ENCODE measurements at places on chromosomes 12 and 14. TPM values are rescaled to one million over a fixed set of nuclear protein-coding genes. Genes with fewer than 3 reads are reported as not detected.

The CD4 gene
- total RNA-seq, result 2.3 TPM

The RHOJ gene
- 2.3 TPM for total RNA-seq

The GLIPR1L1 gene
- not detected for total RNA-seq

- no peak for DNase-seq
Observed at GRCh38 chr14:21454843-21455544, 929 bp downstream of the CHD8 start.

DNA sequence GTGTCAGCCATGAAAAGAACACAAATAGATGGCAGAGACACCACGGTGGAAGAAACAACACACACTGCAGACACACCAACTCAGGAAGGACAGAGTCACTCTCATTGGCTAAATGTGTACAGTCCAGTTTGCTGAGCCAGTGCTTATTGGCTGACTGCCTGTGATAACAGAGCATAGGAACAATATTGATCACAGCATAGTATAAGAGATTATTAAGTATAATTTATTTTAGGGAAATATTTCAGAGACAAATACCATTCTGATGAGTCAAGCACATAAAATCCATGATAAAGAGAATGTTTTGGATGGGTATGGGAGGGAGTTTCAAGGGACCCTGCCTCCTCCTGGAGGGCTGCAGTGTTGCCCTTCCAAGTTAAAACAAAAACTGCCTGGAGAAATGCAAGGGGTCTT lies 50.9 kb downstream of the BTG1 start:
- DNase-seq, result no peak

DNA sequence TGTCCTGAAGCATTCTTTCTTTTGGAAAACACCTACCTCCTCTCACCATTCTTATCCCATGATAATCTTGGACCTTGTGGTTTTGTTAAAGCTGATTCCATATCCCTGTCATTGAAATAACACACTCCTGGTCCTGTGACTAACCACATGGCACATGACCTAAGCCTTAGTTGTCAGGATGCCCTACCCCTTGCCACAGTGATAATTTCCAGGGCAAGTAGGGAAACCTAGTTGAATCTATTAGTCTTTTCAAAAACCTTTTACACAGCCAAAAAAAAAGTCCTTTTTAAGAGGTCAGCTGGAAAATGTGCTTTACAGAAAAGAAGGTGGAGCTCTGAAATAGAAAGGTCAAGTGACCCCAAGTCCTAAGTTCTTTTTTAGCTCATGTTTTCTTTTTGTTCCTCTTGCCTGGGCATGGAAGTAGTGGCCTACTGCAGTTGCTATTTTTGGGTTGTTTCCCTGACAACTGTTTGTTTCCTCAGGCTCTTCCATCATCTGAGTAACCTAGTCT lies 608.4 kb downstream of the LRFN5 start:
- DNase-seq, result no peak

- no peak for DNase-seq
Observed at GRCh38 chr14:93008381-93008780, 85.4 kb downstream of the CHGA start.

DNA sequence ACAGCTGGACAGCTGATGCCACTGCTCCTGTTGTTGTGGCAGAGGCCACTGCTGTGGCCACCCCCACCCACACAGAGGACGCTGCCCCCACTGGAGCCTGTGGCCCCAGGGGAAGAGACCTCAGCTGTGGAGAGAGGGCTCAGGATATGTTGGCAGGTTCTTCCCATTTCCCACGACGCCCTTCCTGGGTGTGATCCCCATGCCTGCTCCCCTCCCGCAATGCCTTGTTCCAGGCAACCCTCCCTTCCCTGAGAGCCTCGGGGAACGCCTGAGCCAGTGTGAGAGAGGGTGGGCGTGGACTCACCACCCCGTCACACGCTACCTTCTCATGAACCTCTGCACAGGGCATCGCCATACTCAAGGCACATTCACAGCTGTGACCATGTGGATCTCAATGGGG lies 5.7 kb upstream of the KRT82 start:
- DNase-seq, result no peak

DNA sequence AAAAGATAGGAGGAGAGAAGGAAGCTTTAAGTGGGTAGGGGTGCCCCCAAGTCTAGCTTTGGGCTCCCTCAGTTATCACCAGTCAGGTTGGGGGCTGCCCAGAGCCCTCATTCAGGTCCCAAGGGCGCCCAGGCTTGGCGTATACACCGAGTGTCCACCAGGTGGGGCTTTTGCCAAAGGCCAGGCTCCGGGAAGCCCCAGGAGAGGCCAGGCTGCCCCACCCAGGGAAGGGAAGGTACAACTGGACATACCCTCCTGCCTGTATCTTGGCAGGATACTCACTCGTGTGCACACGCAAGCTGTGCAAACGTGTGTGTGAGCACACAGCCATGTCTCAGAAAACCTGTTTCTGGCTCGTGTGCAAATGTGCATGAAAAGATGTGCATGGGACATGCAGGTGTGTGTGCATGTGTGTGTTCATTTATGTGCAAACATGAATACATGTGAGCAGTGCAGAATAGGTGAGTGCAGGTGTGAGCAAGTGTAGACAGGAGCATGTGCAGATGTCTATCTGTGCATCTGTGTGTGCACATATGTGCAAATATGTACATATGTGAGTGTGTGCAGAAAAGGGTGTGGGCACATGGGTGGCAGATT lies 103.9 kb upstream of the MYL2 start:
- DNase-seq, result no peak

GRCh38 chr12:121513464-121514183 lies 67.2 kb downstream of the KDM2B start:
- DNase-seq, result no peak

DNA sequence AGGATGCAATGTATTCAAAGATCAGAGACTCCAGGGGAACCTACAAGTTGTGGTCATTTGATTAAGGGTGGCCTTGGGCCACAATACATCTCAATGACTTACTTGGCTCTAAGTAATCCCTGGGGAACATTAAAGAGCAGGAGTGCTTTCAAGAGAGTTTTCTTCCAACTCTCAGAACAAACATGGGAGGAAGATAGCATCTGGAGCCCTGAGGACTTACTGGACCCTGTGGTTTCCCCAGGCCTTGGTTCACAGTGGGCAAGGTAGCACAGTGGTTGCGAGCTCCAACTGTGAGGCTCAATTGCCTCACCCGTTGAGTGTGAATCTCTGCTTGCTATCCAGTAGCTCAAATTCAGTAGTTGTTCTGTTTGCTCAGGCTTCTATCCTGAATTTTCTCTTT lies 32.4 kb downstream of the STXBP6 start:
- DNase-seq, result no peak

DNA sequence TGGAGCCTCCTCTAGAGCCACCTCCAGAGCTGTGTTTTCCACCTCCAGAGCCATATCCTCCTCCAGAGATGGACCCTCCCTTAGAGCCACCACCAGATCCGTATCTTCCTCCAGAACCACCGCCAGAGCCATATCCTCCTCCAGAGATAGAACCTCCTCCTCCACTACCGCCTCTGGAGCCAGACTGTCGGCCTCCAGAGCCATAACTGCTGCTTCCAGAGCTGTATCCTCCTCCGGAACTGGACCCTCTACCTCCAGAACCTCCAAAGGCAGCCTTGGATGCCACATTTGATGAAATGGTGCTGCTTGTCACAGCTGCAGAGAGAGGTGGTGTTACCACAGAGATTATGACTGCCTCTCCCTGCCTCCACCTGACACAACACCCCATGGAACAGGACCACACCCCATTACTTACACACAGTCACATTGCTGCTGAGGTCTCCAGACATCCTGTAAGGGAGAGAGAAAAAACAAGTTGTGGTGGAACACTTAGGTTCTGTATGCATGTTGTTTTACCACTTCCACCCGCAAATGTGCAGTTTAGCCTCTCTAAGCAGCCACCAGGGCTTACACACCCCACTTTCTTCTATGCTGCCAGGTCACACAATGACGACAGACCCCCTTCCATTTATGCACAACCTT lies 6.8 kb downstream of the KRT2 start:
- no peak for DNase-seq

GRCh38 chr12:12467688-12468261 lies 94.9 kb downstream of the DUSP16 start:
- no peak for DNase-seq

- peak; percentile 11 for DNase-seq
Observed at GRCh38 chr14:26597071-26597588, 703 bp downstream of the NOVA1 start.

DNA sequence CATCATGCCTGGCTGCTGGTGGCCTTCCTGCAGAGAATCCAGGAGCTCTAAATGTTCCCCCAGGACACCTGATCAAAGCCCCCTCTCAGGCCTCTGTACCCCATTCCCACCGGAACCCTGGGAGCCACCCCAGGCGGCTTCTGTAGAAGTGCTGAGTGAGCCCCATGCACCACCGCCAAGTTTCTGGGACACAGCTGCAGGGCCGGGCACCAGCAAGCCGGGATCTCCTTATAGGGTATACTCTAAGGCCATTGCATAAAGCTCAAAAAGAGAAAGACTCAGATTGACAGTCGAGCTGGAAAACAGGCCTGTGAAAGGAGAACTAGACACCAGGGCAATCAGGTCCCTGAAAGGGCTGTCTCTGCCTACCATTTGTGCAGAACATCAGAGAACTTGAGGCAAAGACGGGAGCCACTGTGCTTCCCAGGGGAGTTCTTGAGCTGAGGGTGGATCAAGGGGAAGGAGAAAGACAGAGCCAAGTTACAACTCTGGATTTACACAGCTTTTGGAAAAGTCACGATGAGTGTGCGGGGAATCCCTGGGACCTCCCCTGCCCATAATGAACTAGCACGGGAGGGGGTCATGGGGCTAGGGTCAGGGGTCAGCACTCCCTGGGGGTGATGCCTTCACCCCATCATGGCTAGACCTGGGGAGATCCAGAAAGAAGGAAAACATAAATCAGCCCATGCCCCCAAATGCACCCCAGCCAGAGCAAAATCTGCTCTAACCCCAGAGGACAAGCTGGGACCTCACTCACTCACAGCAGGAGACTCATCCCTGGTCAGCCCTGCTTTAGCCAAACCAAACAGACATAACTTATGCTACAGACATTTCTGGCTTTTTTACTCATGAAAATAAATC lies 51.1 kb downstream of the ITPK1 start:
- no peak for DNase-seq

GRCh38 chr12:2998789-2999264 lies 39.6 kb downstream of the TEAD4 start:
- peak; percentile 69 for DNase-seq

DNA sequence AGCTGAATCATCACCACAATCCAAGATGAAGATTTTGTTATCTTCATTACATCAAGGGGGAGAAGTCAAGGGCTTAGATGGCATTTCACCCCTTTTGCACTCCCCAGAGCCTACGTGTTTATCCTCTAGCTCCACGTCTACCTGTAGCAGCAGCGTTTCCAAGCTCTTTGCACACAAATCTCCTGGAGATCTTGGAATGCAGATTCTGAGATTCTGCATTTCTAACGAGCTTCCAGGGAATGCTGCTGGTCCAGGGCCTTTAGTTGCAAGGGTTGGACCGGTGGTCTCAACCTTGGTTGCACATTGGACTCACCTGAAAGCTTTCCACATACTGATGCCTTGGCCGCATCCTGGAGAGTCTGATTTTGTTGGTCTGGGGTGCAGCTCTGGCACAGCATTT lies 49.5 kb upstream of the STON2 start:
- no peak for DNase-seq

DNA sequence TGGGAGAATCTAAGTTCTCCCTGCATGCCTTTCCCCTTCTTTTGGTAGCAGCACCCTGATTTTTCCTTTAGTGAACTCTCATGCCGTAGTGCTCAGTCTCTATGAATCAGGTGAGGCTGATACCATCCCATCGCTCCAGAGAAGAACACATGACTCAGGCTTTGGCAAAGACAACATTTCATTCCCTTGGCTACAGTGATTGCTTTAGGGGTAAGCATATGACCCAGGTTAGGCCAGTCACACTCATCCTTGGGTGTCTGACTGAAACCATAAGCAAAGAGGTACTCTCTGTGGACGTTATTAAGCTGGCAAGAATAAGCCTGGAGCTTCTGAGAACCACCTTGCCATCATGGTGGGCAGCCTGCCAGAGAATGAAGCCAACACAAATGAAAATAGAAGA lies 141.8 kb downstream of the MYRFL start:
- no peak for DNase-seq

DNA sequence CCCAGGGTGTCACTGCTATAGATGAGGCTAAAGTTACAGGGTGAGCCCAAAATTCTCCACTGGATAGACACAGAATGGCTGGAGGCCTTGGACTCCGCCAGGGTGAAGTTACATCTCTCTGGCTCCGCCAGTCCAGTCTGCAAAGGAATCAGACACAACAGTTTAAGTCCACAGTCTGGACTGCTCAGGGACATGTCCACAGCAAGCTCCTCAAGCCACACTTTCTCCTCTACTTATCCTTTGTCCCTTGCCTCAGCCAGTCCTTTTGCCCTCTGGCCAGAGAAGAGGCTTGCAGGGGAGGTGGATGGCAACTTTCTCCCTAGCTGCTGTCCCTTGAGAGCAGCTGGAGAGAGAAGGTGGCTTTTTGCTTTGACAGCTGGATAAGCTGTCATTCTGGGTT lies 28.0 kb downstream of the PTPRB start:
- no peak for DNase-seq

- DNase-seq, result no peak
Observed at GRCh38 chr14:30906752-30907658, 32.6 kb downstream of the COCH start.
